Fibroblast of villous mesenchyme (primary cell): ENCODE measurements at places on chromosomes 5 and 9. TPM values are rescaled to one million over a fixed set of nuclear protein-coding genes. Genes with fewer than 3 reads are reported as not detected.

The DBH gene
- total RNA-seq: not detected in 2 replicates

The FAM120AOS gene
- 42.5 and 43.6 TPM in 2 replicates for total RNA-seq

GRCh38 chr5:139755892-139756671, 39.5 kb upstream of the PSD2 start:
- DNase-seq: no peak

- DNase-seq: no peak
Observed at GRCh38 chr9:123651273-123651672, 278.7 kb downstream of the DENND1A start.

DNA sequence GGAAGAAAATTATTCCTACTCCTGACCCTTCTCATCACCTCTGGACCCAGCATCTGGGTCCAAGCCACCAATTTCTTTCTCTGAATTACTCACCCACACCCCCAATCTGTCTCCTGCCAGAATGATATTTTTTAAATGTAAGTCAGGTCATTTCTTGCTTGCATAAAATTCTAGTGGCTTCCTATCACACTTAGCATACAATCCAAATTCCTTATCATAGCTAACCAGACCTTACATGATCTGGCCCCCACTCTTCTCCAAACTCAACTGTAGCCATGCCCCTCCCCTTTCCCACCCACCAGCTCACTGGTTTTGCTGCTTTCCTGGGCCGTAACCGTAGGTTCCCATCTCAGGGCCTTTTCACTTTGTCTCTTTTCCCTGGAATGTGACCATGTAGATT, 15.2 kb downstream of the HTR4 start:
- no peak for DNase-seq
